ENCODE measurements at places on chromosomes 11 and 22.

DNA sequence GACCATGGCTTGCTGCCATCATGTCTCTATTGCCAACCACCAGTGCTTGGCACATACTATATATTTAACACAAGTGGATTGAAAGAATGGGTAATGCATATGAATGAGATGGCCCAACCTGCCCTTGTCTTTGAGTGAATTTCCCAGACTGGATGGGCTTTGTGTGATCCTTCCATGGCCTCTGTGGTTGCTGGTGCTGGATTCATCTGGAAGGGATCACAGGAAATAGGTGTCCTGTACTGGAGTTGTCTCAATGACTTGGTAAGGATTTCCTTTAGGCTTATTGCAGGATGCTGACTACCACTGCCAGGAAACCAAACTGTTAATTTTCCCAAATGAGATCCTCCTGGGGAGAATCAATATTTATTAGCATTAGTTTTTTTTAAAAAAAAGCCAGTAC, 328.6 kb downstream of the TMEM135 start:
- no peak for DNase-seq

DNA sequence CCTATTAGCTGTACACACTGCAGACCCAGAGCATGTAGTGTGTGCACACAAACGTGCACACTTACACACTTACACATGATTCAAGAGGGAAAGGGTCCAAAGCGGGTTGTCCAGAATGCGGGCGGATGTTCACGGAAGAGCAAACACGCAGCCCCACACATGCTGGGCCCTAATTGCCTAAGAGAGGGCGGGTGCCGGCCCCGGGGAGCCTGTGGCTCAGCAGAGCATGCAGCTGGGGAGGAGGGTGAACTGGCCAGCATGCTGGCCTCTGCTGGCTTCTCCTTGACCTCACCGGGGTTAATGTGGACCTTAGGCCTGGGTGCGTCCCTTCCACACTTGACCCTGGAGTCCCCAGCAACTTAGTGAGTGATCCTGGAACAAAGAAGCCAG, 816.3 kb downstream of the BRD1 start:
- DNase-seq = no peak

DNA sequence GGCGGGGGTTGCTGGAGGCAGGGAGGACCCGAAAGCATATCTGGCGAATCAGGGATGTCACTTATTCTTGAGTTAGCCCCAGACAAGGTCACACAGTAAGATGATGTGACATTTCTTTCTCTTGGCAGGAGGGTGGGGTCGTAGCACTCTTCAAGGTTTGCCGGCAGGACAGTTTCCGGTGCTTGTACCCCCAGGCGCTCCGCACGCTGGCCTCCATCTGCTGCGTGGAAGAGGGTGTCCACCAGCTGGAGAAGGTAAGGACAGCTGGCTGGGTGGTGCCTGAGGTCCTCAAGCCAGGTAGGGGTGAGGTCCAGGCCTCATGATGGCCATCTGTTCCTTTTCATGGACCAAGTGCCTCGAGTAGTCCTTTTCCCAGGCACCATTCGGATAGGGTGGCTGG, 86.0 kb downstream of the INSC start:
- DNase-seq = no peak

- DNase-seq = no peak
Measured at GRCh38 chr22:48800036-48800885, 1027.4 kb downstream of the BRD1 start.

GRCh38 chr11:126337474-126338241, 17.8 kb upstream of the ST3GAL4 start:
- no peak for DNase-seq

DNA sequence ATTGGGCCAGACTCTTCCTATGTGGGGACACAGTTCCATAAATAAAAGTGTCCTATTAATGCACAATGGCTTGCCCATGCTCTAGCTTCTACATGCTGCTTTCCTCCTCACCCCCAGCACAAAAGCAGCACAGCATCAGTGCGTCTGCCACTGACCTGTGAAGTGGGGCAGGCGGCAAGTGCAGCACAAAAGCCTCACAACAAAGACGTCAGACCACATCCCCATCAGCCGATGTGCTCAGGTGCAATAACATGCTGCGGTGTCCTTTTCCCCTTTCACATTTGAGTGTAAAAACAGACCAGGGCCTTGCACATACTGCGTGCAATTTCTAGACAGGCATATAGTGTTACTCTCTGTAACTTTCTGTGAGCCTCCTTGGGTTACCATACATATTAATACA, 12.8 kb downstream of the DKK3 start:
- no peak for DNase-seq

DNA sequence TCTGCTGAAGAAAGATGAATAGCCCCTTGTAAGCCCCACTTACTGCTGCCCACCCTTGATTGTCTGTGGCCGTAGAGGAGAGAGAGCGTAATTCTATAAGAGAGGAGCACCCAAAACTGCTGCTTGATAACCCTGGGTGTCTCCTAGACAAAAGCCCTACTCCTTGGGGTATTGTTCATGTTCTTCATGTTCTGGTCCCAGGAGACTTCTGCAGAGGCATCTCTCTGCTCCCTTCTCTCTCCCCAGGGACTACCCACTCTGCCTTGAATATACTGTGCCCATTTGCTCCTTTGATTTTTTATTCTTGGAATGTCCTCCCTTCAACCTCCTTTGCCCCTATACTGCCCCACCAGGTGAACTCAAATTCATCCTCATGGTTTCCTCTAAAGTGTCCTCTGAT, 417.8 kb upstream of the CADM1 start:
- DNase-seq = no peak

- DNase-seq = no peak
Measured at GRCh38 chr22:20782596-20783299, 8.8 kb downstream of the SERPIND1 start.

DNA sequence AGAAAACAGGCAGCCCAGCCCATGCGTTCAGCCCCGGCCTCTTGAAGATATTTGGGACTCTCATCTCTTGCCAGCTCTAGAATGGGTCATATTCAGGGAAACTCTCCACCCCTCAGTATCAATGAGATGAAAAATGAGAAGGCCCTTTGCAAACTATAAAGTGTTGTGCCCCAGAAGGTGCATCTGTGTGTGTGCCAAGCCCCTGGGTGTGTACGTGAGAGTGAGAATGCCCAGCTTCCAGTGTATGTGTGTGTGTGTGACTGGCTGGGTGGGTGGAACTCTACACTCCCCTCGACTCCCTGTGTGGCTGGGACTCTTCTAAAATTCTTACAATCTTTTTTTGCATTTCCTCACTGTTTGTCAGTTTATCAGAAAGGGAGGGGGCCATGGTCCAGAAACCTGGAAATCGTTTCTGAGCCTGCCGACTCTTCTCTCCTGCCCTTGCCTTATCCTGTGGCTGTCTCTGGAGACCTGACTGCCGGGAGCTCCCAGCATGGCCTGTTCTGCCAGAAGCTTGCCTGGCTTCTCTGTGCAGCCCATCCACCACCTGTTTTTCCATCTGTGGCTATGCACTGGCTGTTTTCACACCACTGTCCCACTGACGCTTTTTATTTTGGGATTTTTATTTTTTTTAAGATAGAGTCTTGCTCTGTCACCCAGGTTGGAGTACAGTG, 1.2 kb downstream of the P2RY6 start:
- no peak for DNase-seq

DNA sequence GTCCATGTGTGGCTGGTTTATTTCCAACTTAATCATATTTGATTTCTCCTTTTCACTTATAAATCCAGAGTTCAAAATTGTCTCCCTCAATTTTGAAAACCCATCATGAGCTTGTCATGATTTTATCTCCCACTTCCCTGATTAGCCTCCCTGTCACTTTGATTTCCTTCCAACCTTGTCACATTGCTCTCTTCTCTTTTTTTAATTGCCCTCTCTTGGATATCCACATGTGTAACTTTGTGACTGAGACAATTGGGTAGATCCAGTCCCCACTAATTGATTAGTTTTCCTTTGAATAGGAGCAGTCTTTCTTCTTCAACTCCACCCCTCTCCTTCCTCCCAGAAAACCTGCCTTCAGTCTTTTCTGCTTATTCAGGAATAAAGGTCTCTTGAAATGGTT, 2.4 kb downstream of the TEF start:
- no peak for DNase-seq

- DNase-seq = no peak
Measured at GRCh38 chr11:17531636-17532113, 12.5 kb downstream of the USH1C start.

GRCh38 chr11:114073828-114074381, 14.4 kb downstream of the ZBTB16 start:
- DNase-seq = no peak

DNA sequence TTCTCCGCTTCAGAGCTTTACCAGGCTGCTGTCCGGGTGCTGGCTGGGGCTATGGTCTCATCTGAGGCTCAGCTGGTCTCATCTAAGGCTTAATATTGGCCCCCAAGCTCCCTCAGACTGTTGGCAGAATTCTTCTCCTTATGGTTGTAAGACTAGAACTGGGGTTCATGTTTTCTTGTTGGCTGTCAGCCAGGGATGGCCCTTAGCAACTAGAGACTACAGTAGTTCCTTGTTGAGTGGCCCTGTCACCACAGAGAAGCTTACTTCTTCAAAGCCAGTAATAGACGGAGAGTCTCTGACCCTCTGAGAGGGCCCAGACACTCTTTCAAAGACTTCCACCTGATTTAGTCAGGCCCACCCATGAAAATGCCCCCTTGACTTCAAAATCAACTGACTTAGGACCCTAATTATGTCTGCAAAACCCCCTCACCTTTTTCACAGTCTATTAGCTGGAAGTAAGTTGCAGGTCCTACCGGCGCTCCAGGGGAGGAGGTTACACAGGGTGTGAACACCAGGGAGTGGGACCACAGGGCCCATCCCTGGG, 24.2 kb upstream of the TREH start:
- DNase-seq = no peak

GRCh38 chr11:79335681-79336080, 105.1 kb downstream of the TENM4 start:
- no peak for DNase-seq
